ENCODE measurements at places on chromosomes 13 and 19.

DNA sequence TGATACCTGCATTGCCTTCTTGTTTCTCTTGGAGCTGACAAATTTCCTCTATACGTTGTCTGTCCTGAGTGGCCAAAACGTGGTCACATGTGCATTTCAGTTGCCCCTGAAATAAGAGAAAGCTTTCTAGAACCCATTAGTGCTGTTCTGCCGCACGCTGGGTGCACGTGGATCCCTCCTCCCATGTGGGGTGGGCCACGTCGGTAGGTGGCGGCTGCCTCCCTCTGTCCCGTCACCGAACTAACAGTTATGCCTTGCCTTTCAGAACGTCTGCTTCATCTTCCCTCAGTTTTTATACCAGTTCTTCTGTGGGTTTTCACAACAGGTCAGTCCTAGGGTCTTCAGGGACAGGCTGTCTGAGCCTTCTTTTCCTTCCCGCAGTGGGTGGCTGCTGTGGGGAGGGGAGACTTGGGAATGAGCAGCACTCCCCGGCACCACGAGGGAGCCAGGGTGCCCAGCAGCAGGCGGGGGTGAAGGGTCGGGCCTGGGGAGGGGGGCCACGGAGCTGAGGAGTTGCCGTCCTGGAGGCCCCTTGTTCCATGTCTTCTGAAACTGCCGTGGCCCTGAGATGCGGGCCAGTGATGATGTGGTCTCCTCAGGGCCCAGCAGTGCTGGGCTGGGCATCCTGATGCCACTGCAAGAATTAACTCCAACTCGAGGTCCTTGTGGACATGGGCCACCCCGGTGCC is 109.7 kb upstream of the MCF2L start:
- no peak for DNase-seq

DNA sequence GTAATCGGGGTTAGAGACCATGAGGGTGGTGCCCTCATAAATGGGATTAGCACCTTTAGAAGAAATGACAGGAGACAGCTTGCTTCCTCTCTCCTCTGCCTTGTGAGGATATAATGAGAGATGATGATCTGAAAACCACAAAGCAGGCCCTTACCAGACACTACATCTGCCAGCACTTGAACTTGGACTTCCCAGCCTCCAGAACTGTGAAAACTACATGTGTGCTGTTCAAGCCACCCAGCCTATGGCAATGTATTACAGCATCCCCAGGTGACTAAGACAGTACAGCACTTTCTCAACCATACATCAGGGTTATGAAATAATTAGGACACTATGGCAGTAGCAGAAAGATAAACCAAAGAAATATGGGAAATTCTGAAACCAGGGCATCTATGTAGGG is 7.4 kb downstream of the ZNF564 start:
- DNase-seq, result no peak

DNA sequence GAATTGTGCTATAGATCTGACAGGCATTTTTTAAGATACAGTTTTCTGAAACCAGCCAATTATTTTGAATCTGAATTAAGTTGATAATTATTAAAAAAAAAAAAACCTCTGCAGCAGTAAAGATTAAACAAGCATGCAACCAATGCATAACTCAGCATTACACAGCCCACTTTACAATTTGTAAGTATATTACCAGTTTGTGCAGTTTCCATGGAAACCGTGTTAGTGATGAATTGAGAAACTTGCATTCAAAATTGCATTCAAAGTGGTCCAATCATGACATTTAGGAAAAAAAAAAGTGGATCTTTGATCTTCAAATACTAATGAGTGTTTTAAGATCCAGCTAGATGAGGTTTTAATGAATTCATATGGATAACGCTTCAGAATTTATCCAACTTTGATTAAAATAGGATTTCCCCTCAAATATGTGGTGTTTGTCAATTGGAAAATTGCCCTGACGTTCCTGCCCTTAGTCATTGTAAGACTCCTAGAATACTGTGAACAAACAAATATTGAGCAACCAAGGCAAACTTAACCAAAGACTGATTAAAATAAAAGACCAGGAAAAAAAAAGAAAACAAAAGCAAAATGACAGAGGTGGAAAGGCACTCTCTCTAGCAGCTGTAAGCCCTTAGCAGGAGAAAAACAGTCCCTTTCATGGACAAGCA is 314.8 kb upstream of the MAB21L1 start:
- DNase-seq, result no peak

DNA sequence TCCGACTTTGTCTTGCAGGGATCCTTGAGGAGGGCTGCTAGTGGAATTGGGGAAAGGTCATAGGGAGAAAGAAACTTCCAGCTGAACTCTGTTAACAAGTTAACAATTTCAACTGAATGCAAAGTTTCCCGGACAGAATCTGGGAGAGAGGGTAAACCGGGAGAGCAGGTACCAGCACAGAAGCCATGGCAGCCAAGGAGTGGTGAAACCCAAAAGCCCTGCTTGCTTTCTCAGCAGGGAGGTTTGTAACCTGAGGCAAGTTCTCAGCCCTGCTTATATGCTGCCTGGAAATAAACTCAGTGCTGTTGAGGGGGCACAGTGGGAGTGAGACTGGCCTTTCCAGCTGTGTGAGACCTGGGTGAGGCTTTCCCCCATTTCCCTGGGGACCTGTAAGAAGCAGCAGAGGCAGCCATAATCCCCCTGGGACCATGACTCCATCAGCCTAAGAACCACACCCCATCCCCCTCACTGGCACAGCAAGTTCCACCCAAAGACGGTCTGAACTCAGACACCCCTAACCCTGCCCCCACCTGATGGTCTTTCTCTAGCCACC is 84.0 kb downstream of the SUCLA2 start:
- no peak for DNase-seq

- DNase-seq, result no peak
Measured at GRCh38 chr19:5109560-5109959, 140.6 kb downstream of the KDM4B start.

All from NCI-H146 (cell line).